ENCODE measurements at places on chromosomes 16 and 17.
A peak's percentile ranks its signal among the peaks of the same experiment; 100 is the strongest.

GRCh38 chr16:11551842-11552241 is 34.9 kb downstream of the LITAF start:
- DNase-seq, result no peak

- no peak for DNase-seq
Measured at GRCh38 chr17:65785109-65785508, 223.7 kb upstream of the AXIN2 start.

DNA sequence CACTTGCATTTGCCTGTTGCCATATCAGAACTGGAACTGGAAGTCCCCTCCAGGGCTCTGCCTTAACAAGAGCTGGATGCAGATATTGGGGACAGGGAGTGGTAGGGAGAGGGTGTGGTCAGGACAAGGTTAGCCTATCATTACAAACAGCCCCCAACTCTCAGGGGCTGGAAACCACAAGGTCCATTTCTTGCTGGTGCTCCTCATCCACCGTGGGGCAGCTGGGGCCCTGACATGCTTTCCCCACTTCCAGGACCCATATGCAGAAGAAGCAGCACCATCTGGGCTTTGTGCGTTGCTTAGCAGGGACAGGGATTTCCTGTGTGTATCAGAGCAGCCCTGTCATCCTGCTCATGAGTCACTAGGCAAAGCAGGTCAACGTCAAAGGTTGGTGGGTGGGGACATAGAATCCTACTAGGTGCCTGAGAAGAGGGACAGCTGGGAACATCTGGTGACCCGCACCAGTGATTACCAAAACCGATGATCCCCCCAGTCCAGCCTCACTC is 26.9 kb downstream of the RGS9 start:
- peak; percentile 49 for DNase-seq

DNA sequence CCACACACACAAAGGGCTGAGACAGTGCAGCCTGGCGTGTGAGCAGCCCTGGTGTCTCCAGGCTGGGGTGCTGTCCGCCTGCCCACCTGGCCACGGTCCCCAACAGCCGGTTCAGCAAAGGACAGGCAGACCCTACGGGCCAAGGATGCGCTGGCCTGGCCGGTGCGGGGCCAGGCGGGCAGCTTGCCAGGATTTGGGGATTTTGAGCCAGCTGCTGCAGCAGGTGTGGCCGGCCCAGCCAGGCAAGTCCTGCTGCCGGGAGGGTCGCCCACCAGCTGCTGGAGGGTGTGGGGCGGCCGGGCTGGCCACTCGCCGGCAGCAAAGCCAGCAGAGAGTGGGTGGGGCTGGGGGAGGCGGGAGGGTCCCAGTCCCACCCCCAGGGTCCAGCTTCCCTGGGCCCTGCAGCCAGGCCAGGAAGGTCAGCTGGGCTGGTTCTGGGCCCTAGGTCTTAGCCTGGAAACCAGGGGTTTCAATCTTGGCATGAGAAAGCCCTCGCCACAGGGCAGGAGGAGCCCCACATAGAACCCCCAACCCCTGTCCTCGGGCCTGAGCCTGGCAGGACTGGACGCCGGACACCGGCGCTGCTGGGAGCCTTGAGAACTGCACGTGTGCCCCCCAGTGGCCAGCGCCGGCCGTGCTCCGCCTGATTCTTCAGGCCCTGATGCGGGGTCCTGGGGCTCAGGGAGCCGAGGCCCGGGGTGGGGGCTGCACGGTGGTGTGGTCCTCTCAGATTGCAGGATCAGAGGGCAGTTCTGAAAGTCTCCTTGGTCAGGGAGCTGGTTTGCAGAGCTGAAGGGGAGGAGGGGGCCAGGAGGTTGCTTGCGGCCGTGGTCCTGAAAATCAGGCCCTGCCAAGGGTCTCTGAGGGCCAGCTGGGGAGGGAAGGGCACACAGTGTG is 17.6 kb upstream of the SSTR5 start:
- peak; percentile 18 for DNase-seq

GRCh38 chr17:17139972-17140589 is 66.1 kb downstream of the PLD6 start:
- DNase-seq, result no peak

- no peak for DNase-seq
Measured at GRCh38 chr16:85220125-85220839, 108.0 kb upstream of the CIBAR2 start.

GRCh38 chr16:67400901-67401300 is 7.6 kb upstream of the TPPP3 start:
- no peak for DNase-seq

GRCh38 chr16:89563639-89564392 is 3.3 kb downstream of the RPL13 start:
- peak; percentile 13 for DNase-seq

GRCh38 chr17:47831934-47832327 is 461 bp downstream of the LRRC46 start:
- DNase-seq, result no peak

DNA sequence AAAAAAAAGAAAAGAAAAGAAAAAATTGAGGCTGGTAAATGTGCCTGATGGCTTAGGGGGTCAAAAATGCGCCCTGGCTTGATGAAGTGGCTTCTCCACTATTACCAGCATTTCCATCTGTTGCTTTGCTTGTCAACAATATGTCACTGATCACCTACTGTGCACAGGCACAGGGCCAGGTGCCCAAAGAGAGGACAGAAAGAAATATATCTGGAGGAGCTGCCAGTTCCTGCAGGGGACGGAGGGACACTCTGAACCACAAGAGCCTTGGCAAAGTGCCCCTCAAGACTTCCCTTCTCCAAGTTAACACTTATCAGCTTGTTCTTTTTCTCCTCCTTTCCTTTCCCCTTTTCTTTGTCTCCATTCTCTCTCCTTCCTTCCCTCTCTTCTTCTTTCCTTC is 34.7 kb downstream of the GINS3 start:
- no peak for DNase-seq

DNA sequence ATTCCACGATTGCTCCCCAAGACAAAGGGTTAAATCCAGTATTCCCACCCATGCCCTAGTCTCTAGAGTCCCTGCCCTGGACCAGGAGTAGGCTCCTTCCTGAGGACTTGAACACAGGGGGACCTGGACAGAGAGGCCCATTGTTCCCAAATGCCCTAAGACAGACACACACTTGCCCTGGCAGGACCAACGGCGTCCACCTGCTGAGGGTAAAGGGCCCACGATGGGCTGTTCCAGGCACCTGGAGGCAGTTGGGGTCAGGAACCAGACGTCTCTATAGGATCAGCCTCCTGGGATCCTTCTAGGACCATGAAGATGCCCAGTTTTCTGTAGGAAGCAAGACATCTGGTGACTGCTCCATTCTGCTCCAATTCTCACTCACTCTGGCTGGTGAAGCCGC is 39.3 kb downstream of the TNFRSF13B start:
- no peak for DNase-seq

DNA sequence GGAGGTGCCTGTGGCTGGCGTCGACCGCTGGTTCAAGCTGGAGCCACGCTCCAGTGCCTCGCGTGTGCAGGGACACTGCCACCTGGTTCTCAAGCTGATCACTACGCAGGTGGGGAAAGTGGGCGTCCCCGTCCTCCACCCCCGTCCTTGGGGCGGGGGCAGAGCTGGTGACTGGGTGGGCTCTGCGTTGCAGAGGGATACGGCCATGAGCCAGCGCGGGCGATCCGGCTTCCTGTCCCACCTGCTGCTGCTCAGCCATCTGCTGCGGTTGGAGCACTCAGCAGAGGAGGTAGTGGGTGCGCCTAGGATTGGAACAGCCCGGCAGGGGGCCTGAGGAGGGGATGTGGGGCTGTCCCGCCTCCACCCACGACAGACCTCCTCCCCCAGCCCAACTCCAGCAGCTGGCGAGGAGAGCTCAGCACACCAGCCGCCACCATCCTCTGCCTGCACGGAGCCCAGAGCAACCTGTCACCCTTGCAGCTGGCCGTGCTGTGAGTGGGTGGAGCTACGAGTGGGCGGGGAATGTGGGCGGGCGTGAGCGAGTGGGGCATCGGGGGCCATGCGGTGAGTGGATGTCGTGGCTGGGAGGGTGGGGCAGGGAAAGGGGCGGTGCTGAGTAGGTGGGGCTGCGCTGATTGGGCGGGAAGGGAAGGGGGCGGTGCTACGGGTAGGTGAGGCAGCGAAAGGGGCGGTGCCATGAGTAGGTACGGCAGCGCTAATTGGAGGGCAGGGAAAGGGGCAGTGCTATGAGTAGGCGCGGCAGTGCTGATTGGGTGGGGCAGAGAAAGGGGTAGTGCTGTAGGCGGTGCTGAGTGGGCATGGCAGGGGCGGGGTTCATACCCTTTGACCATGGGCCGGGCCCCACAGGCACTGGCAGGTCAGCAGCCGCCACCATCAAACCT is 8.9 kb downstream of the TSR3 start:
- peak; percentile 99 for DNase-seq

DNA sequence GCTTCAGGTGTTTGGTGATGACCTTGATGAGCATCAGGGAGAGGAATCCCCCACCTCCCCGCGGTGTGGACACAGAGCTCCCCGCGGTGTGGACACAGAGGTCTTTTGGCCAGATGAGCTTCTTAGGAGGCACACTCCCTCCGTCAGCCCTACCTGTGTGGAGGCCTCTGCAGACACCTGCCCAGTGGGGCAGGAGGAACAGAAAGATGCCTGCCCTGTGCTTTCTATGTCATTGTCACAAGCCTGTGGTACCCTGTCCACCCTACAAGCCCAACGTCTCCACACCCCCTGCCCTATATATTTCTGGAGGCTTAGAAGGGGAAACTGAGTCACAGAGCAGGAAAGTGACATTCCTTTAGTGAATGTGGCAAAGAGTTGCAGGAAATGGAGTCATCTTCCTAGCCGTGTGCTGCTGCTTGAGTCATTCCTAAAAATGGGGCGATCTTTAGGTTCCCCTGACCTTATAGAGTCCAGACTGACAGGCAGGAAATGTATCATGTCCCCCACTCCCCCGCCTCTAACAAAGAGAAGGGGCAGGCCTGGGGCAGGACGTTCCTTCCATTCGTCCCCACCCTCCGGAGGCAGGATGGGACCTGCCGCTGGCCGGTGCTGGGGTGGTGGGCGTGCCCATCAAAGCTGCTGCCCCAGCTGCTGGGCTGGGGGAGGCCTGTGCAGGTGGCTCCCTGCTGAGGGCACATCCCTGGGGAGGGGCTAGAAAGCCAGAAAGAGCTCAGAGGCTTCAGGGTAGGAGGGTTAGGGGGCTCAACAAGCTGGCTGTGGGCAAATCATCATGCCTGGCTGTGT is 1.0 kb upstream of the C16orf74 start:
- DNase-seq, result no peak

DNA sequence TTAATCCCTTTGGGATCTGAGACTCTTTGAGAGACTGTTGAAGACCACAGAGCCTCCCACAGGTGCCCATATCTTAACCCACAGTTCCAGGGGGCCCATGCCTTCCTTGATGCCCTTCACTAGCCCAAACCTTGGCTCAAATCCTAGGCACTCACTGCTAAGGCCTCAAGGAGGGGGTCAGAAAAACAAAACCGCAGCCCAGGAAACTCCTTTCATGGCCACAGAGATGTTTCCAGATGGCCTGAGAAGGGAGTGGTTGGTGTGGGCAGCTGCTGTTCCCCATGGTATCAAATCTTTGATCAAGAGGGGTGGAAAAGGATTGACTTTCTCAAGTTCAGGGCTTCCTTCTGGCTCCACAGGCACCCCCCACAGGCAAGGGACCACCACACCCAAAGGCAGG is 44.7 kb downstream of the CDH1 start:
- DNase-seq, result no peak

DNA sequence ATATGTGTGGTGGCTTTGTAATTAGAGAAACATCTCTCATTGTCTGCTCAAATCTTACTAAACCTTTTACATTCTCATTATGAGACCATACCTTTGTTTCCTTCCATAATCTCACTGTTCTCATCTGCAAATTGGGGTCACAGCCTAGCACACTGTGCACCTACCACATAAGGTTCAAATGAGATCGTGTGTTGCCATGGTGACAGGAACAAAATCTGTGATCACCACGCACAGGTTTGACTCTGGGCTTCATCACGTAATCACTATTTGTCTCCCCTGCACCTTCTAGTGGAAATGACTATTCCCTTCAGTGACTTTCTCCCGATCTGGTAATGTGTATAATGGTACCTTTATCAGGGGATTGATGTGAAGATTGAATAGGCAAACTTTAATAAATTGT is 26.1 kb downstream of the CDH8 start:
- DNase-seq, result no peak

DNA sequence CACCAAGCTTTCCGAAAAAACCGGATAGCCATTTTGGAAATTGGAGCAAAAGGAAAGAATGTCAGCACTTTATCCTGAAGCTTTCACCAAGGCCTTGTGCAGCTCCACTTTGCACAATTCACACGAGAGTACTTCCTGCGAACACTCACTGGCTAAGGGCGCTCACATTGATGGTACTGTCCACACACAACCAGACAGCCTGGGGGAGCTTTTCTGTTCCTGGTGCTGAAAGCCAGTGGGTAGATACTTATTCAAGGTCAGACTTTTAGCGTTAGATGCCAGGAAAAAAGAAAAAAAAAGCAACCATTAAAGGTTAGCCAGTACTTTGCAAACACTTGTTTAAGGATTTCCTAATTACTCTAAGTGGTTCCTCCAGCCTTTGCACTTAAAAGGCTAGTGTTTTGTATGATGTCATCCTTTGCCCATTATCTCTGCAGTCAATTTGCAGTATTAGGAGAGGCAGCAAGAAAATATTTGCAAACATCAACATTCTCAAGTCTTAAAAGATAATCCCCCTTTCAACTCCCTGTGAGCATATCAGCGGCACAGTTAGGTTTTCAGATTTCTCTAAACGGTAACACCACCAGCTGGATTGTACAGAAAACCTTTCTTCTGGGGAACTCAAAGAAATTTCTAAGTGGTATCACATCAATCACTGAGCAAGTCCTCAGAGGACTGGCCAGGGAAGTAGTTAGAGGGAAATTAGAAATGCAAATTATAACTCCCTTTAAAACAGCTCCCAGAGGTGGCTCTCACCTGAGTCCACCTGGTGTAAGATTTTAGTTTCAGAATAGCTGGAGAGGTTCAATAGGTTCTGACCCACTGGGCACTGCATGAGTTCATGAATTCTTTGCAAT is 243.4 kb upstream of the IRX5 start:
- DNase-seq, result no peak

DNA sequence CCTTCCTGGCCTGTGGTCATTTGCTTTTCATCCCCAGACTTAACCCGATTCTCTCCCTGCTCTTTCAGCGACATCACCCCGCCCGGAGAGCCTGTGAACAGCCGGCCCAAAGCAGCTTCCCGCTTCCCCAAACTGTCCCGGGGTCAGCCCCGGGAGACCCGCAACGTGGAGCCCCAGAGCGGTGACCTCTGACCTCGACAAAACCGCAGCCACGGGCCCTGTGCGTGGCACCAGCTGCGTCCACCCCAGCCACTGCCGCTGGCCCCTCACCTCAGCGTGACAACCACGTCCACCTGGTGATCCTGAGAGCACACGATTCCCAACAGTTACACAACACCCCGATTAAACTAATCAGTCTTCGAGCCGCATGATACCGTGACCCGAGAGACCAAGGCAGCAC is 235.2 kb downstream of the CPPED1 start:
- DNase-seq, result no peak

DNA sequence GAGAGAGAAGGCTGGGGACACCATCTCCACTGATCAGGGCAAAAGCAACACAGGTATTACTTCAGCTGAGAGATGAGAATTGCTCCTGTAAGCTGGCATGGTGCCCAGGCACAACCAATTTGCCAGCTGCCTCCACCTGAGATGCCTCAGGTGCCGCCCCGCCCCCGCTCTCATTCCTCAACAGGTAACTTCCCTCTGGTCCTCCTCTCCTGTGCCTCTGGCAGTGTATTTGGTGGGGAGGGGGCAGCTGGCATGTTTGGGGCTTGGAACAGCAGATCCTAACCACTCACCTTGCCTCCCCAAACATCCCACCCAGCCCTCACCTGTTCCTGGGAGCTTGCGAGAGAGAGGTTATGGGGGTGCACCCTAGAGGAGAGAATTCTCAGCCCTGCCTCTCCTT is 2.9 kb upstream of the SRCIN1 start:
- DNase-seq, result no peak
